ENCODE measurements at places on chromosomes 1 and 21.
A peak's percentile ranks its signal among the peaks of the same experiment; 100 is the strongest.

- no peak for DNase-seq
Measured at GRCh38 chr1:201219481-201220387, 29.1 kb downstream of the IGFN1 start.

DNA sequence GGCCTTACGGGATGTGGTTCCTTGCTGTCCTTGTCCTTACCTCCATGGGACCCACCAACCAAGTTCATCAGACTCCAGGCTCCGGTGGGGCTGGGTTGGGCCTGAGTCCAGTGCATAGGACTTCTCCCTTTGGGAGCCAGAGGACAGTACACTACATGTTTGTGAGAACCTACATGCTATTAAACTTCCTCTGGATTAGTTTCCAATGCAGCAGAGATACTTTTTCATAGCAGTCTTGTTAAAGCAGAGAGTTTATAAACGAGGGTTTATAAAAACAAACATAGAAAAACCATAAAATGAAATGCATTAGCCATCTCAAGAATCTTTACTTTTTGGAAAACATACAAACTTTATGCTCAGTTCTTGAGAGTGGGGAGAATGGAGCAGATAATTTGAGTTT, 33.4 kb downstream of the INKA2 start:
- no peak for DNase-seq

- DNase-seq, result peak; percentile 36
Measured at GRCh38 chr1:3360646-3361257, 93.7 kb upstream of the ARHGEF16 start.

GRCh38 chr21:41242238-41242829, 74.3 kb upstream of the FAM3B start:
- DNase-seq, result no peak

DNA sequence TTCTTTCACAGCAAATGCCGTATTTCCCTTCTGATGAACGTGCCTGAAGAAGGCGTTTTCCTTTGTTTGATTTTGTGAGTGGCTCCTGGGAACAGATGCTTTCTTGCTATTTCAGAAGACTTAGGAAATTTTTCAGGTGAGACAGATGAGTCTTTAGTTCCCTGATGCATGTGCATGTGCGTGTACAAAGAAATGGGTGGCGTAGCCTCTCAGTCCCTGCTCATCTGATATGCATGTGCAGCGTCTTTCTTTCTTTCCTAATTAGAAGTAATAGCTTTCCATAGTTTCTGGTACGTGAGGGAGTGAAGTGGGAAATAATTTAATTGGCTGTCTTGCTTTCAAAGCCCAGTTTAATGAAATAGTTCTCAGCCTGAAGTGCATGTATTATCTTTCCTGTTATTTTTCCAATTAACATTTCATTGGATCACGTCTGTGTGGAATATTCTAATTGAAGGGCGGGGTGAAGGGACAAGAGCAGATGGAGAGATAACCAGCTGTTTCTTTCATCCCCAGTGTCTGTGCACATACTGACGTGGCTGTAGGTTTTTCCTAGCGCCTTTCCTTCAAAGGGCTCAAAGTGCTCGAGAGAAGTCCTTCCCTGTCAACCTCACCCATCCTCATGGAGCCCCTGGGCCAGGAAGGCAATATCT, 104.3 kb downstream of the FAM78B start:
- DNase-seq, result peak; percentile 59

DNA sequence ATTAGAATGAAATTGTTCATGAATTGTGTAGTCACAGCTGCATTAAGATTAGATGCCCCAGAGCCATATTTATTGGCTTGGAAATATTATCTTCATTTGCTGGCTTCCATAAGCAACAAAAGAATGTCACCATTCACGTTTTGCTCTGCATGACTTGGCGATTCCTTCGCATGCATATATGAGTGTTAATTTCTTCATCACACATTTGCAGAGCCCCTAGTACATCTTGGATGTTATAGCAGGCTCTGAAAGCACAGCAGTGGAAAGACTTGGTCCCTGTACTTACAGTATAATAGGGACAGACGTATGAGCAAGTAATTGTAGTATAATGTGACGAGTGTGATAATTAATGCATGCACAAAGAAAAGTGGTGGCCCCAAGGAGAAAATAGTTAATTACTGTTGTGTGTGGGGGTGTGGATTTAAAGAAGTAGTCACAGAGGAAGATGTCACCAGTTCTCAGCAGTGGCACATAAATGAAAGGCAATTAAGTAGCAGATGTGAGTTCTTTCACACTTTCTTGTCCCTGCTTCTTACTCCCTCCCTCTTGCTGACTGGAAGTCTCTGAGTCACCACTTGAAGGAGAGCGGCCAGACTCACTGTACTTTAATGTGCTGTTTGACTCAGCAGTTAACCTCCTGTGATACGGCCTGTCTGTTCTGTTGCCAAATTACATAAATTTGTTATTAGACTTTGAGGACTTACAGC, 21.0 kb downstream of the S100A10 start:
- DNase-seq, result no peak

DNA sequence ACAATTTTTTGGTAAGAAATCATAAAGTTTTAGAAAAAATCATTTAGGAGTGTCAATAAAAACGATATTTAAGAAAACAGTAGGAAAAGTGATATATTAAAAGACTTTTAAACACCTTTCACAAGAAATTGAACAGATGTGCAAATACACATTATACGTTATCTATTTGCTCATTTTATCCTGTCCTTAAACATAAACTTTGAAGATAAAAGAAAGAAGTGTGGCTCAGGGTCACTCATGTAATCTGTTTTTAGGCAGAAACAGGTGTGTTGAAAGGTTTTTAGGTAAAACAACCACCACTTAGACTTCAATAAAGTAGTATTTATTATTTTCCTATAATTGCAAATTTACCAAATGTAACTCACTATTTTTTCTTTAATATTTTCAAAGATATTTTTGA, 13.1 kb downstream of the AMY2B start:
- DNase-seq, result no peak

- DNase-seq, result no peak
Measured at GRCh38 chr1:3680488-3681230, 28.3 kb downstream of the TP73 start.

- DNase-seq, result no peak
Measured at GRCh38 chr1:238672262-238672661, 714.1 kb upstream of the CHRM3 start.

GRCh38 chr1:184768467-184768866, 13.8 kb upstream of the EDEM3 start:
- no peak for DNase-seq

DNA sequence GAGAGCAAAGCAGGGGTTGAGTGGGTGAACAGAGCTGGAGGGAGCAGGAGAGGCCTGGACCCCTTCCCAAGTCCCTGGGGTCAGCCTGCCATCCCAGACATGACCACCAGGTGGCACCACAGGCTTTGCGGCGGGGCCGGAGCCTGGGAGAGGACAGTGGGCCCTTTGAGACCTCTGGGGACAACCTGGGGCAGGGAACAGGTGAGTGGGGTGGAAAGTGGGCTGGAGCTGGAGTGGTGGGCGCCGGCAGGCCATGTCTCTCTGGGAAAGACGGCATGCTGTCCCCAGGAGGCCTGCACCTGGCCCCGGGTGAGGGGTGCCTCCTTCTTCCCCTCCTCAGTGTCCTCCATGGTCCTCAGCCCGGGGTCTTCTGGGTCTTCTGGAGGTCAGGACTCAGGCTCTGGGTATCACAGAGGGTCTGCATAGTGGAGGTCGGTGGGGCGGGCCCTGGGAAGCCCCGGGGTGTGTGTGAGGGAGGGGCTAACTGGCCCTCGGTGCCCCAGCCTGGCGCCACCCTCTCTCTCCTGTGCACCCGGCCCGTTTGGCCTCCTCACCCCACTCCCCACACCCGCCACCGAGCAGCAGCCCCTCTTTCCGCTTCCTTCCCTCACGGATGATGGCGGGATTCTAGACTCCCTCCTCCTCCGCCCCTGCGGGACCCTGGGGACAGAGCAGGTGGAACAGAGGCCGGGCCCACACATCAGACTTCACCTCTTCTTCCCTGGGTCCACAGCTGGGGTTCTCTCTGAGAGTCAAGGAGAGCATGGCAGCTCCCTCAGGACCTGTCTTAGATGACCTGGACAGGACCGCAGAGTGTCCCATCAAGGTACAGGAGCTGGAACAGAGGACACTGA, 28.5 kb upstream of the PKP1 start:
- no peak for DNase-seq

GRCh38 chr1:156638189-156638985, 3.5 kb upstream of the BCAN start:
- DNase-seq, result no peak

DNA sequence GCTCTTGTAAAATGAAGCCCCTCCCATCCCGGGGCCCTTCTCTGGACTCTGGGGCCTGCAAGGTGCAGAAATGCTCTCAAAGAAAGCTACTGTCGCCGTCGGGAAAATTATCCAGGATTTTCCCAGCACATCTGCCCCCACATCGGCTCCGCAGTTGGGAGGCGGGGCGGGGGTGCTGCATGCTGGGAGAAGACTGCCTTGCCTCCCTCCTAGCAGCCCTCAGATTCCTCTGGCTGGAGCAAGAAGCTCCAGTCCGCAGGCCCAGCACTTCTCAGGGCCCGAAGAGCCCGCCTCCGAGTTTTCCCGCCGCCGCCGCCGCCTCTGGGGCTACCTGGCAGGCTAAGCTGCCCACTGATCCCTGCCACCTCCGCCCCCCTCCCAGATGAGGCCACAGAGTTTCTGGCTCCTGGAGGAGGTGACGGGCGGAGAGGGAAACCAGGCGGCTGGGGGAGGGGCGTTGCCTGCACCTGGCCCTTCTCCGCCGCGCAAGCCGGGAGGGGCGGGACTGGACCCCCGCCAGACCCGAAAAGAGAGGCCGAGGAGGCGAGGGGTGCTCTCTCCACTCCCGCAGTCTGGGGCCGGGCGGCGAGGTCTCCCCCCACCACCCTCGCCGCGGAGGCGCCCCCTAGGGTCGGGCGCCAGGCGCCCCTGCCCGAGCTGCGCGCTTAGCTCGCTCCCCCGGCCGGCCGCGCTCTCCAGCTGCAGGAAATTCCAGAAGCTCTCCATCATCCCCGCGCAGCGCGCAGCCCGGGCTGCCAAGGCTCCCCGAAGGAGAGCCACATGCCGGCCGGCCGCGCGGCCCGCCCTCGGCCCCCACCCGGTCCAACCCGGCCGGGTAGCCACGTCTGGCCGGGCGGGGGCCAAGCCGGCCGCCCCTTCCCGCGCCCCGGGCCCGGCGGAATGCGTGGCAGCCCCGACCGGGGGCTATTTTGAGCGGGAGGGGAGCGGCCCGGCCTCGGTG, 28.8 kb downstream of the AHDC1 start:
- peak; percentile 82 for DNase-seq

GRCh38 chr1:6998267-6998666, 213.0 kb downstream of the CAMTA1 start:
- DNase-seq, result no peak

- DNase-seq, result no peak
Measured at GRCh38 chr1:201084295-201084694, 27.9 kb downstream of the CACNA1S start.

DNA sequence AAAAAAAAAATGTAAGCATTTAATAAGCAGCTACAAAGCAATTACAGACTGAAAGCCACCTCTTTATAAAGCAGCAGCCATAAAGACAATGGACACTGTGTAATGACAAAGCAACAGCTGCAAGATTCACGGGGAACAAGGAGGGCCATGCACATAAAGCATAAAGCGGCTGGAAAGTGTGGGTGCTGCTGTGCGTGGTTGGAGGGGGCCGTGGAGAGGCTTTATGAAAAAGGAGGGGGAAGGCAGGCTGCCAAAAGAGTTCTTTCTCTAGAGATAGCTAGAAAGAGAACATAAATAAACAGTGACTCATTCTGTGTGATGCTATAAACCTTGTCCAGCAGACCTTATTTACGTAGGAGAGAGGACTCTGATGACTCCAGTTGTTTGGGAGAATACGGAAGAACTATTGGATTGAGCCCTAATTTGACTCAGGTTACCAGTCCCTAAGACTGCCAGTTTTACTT, 49.3 kb downstream of the ADAMTS1 start:
- DNase-seq, result no peak

GRCh38 chr1:229110986-229111385, 159.9 kb upstream of the RAB4A start:
- no peak for DNase-seq

GRCh38 chr1:94202241-94202640, 35.1 kb downstream of the ARHGAP29 start:
- no peak for DNase-seq

DNA sequence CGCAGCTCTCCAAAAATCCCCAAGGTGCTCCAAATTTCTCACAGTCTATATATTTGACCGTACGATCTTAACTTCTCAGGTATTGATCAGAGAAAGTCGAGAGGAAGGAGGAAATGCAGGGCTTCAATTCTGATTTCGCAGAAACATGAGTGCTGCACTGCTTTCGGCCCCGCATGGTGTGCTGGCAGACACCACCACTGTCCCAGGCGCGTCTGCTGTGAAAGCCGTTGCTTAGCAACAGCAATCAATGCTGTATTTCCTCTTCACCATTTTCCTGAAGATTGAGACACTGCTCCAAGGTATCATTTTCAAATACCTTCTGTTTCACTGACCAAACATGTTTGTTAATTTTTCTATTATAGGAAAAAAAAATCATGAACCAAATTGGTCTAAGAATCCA, 296.3 kb downstream of the SMYD3 start:
- no peak for DNase-seq

DNA sequence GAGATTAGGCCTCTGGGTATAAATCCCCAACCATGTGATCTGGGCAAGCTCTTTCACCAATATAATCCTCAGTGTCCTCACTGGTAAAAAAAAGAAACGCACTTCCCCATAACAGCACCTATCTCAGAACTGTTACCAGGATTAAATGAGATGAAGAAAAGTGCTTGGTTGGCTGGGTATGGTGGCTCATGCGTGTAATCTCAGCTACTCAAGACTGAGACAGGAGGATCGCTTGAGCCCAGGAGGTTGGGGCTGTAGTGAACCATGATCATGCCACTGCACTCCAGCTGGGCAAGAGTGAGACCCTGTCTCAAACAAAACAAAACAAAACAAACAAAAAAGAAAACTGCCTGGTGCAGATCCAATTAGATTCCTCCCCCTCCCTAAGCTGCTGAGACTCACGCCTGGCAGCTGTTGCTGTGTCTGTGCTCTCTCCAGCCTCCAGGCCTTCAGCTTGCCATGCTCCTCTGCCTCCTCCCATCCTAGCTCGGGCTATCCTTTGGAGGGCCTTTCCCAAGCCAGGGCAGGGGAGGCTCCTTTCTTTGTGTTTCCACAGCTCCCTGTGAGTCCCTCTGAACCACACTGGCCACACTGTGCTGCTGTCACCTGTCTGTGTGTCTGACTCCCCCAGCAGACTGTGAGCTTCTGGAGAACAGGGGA, 19.0 kb downstream of the CYB5RL start:
- DNase-seq, result no peak

- DNase-seq, result no peak
Measured at GRCh38 chr1:57819893-57820292, 396.0 kb upstream of the DAB1 start.
